ENCODE measurements at places on chromosomes 11 and 22.

- H3K36me3 ChIP-seq, result no peaks in the 10 kb centered on the region
- DNase-seq, result no peak
- H3K27me3 ChIP-seq, result peaks cover 30% of the 10 kb centered on the region
- no peak overlapping the region for H3K4me3 ChIP-seq
These were observed 8.4 kb upstream of the ARHGAP20 start for GRCh38 chr11:110720431-110721275.

- H3K4me1 ChIP-seq, result peaks cover 76% of the 10 kb centered on the region
- H3K36me3 ChIP-seq, result peaks cover 15% of the 10 kb centered on the region
- peak overlapping the region; percentile 96 for H3K4me3 ChIP-seq
- peak overlapping the region; percentile 99 for H3K27ac ChIP-seq
- DNase-seq, result no peak
These were observed 1.2 kb downstream of the DDX6 start for GRCh38 chr11:118789501-118790356.

- no peaks in the 10 kb centered on the region for H3K27me3 ChIP-seq
- H3K4me3 ChIP-seq, result no peak overlapping the region
- DNase-seq, result no peak
- peaks cover 29% of the 10 kb centered on the region for H3K36me3 ChIP-seq
- H3K4me1 ChIP-seq, result peaks cover 19% of the 10 kb centered on the region
These were observed 32.2 kb upstream of the CARS1 start for GRCh38 chr11:3089236-3090061.

GRCh38 chr11:134949121-134950090 is 537.4 kb upstream of the B3GAT1 start:
- peaks cover 17% of the 10 kb centered on the region for H3K4me1 ChIP-seq
- H3K4me3 ChIP-seq, result no peak overlapping the region
- no peaks in the 10 kb centered on the region for H3K36me3 ChIP-seq

DNA sequence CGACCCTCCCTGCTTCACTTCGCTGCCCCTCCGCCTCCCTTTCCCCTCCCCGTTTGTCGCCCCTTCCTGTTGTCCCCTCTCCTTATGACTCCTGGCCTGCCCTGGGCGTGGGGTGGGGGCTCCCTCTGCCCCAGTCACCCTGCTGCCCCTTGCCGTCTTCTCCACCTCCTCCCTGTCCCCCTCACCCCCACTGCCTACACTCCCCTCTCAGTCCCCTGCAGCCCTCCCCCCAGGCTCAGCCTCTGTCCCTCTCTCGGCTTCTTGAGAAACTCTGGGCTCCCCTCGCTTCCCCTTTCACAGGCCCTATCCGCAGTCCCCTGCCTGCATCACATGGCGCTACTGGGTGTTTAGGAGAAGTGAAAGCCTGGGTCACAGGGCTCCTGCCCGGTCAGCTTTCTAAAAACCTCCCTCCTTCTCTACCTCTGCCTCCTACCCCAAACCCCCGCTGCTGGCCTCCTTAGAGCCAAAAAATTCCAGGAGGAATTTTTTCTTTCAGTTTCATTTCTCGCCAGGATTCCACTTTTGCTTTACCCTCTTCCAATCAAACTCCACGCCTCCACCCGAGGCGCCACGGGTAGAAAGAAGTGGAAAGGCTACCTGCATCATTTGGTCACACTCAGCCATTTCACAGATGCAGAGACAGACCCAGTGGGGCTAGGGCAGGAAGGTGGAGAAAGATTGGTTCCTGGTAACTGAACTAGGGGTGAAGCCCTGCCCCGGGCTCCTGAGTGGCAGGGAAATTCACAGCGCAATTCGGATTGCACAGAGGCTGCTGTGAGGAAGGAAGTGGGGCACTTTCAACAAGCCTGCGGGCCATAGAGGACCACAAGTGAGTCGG is at the start of gene SLC15A3:
SLC15A3 (minus strand) TSS at position 273 of the 838 bp plus-strand sequence. CDS start 625 bp downstream, outside the sequence.
- H3K27ac ChIP-seq, result peak within 1 kb of the TSS; percentile 92
- H3K36me3 ChIP-seq, result no peaks in the 10 kb centered on the region
- peak within 1 kb of the TSS; percentile 69 for H3K4me3 ChIP-seq
- DNase-seq, result peak; percentile 71
- H3K27me3 ChIP-seq, result peaks cover 17% of the 10 kb centered on the region
- peaks cover 46% of the 10 kb centered on the region for H3K4me1 ChIP-seq

GRCh38 chr22:17743661-17744411 is 30.4 kb downstream of the BID start:
- H3K36me3 ChIP-seq, result peaks cover 6% of the 10 kb centered on the region
- DNase-seq, result no peak
- H3K27ac ChIP-seq, result peak overlapping the region; percentile 42
- no peak overlapping the region for H3K4me3 ChIP-seq
- H3K4me1 ChIP-seq, result peaks cover 23% of the 10 kb centered on the region

All from left ventricle myocardium inferior (tissue), 1 donor.